ENCODE measurements at places on chromosomes 16 and 17.

- DNase-seq = peak; percentile 64
These were observed 7.9 kb upstream of the PAM16 start for GRCh38 chr16:4358831-4359561.

GRCh38 chr17:77728871-77729270 is 229.6 kb upstream of the TNRC6C start:
- no peak for DNase-seq

- no peak for DNase-seq
These were observed 49.3 kb downstream of the CMIP start for GRCh38 chr16:81493755-81494433.

- no peak for DNase-seq
These were observed 13.7 kb downstream of the HIC1 start for GRCh38 chr17:2068519-2069051.

DNA sequence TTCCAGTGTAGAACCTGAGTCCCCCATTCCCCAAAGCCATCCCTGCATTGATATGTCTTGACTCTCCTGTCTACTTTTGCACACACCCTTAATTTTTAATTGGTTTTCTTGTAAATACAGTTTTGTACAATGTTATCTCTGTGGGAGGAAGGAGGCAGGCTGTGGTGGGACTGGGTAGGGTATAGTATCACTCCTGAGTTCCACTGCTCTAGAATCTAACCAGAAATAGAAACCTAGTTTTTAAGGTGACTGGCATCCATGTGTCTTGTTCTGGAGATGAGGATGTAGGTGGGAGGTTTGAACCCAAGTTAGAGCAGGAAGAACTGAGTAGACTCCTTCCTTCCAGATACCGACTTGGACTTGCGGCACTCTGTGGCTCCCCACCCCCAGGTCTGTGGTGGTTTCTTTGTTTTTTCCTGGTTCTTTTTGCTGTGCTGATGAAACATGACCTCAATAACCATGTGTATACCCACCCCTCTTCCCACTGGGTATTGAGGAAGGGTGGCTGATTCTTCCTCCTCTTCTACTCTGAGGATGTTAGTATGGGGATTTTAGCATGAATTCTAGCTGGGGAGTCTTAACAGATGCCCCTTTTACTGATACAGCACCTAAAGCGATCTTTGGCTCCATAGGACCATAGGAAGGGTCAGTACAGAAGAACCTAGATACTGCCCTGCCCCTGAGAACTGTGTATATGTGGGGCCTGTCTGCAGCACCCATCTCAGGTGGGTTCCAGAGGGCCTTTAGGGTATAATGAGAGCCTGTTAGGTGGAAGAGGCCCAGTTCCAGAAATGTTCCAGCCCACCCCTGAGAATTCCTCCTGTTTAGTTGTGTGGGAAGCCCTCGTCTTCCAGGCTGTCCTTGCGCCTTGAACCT is 48.7 kb downstream of the SF3B3 start:
- DNase-seq = no peak

GRCh38 chr16:11585460-11586377 is 1.0 kb downstream of the LITAF start:
- peak; percentile 60 for DNase-seq

GRCh38 chr16:83768986-83769385 is 38.8 kb upstream of the HSBP1 start:
- DNase-seq = no peak

- peak; percentile 83 for DNase-seq
These were observed 1.7 kb upstream of the NLRC3 start for GRCh38 chr16:3578610-3579551.

GRCh38 chr16:89332902-89333245 is 115.4 kb downstream of the ZNF778 start:
- no peak for DNase-seq

GRCh38 chr17:19003543-19004420 is 782 bp downstream of the FAM83G start:
- DNase-seq = no peak

- DNase-seq = no peak
These were observed 33.8 kb downstream of the CACNA1G start for GRCh38 chr17:50594128-50594823.

DNA sequence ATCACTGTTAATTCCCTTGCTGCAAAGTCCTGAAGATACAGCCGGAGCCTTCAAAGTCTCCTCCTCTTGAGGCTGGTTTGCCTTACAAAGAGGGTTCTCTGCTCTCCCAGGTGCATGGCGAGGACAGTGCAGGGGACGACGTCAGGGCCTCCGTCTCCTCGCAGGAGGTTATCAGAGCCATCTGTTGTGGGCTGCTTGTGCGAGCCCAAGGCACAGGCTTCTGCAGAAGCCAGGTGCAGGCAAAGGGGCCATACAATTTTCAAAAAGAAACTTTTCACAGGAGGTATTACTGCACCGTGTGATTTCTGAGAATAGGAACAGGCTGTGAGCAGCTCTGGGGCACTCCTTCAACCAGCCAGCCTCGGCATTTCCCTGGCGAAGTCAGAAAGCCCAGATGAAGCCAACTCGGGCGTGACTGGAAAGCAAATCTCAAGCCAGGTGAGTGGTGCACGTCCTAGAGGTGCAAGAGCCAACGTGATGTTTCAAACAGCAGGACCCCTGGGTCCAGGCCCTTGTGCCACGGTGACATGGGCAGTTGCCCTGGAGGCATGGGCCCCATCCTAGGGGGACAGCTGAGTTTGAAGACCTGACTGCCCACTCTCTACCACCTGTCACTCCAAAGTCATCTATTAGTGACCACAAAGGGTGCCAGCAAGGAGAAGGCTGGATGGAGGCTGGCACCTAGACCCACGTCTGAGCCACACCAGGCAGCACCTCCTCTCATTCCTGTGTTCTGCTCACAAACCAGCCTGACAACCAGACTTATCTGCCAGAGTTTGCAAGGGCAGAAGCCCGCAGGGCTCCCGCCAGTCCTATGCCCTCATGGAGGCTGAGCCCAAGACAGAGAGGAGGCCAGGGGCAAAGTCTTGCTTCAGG is 68.6 kb downstream of the SMPD3 start:
- DNase-seq = peak; percentile 62

DNA sequence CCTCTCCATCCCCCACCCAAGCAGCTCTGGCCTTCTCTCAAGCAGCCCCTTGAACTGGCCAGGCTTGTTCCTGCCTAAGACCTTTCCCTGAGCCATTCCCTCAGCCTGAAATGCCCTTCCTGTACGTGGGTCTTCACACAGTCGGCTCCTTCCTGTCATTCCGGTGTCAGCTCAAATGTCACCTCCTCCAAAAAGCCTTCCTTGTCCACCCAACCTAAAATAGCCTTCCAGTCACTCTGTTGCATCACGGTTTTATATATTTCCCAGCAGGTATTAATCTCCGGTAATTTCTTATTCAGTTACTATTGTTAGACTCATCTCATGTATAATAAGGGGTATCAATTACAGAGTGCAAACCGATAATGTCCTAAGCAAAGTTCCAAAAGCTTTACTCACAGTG is 51.8 kb downstream of the C17orf67 start:
- DNase-seq = no peak

DNA sequence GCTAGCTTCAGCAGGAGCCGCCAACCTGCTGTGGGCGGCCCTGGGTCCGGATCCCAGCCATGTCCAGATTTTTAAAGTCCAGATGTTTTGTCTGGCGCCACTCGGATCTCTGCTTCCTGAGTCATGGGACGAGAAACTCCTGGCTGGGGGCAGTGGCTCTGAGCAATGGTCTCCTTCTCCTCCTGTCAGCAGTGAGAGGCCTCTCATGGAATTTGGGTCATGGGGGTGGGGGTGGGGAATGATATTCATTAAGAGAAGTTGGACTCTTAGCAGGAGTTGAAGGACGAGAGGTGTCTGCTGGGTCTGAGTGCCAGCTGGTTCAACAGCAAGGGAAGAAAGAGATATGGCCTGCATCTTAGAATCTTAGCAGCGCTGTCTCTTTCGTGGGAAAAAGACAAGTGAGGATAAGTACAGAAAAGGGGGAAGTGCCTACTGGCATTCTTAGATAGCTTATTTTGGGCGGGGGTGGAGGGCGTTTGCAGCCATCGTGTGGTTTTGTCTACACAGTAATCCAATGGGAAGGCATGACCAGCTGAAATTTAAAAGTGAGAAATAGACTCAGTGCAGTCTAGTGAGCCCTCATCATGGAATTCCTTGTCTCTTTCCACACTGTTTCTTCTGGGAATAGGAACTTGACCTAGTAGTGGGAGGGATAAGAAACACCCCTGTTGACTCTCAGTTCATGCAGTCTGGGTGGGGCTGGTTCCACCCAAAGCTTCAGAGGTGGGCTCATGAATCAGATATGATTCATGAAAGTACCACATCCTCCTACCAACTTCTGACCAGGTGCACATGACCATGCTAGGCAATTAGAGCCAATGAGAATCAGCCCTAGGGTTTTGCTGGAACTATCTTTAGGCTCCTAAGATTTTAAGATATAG is 80.5 kb downstream of the MYH13 start:
- no peak for DNase-seq

DNA sequence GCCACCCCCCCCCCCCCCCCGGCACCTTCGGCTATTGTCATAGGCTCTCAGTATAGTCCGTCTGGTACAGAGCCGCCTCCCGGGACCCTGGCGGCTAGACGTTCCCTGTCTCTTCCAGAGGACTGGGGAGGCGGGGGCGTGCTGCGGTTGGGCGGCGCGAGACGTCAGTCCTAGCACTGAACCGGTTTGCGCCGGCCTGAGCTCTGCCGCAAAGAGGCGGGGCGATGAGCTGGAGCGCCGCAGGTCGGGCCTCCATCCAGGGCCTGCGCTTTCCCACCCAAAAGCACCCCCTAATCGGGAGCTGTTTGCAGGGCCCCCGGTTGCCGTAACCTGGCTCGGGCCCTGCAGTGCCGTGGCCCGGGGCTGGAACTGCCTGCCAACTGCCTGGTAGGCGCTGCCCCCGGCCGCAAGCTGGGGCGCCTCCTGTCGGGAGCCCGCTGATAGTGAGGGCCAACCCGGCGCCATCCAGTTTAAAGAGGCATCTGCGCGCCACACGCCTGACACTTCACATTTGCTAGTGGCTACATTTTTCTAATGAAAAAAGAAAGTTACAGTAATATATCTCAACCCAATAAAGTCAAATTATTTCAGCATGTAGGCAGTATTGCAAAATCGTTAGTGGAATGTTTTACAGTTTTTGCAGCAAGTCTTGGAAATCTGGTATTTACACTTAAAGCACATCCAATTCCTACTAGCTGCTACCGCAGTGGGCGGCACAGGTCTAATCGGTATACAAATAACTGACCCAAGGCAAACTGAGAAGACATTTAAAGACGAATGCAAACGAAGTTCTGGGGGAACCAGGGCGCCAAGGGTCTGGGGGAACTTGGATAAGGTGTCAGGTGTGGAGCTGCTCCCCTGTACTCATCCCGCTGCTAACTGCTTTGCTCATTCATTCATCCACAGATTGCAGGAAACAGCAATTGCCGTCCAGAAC is 753 bp upstream of the USP22 start:
- peak; percentile 92 for DNase-seq

GRCh38 chr17:64459284-64459747 is 10.4 kb downstream of the MILR1 start:
- DNase-seq = no peak

Data from NAMALWA (cell line).